ENCODE measurements at places on chromosomes 4 and X.

GRCh38 chr4:68948985-68949384, 2.6 kb downstream of the UGT2A3 start:
- DNase-seq, result no peak

GRCh38 chr4:14853176-14853943, 148.9 kb upstream of the CPEB2 start:
- DNase-seq, result no peak

DNA sequence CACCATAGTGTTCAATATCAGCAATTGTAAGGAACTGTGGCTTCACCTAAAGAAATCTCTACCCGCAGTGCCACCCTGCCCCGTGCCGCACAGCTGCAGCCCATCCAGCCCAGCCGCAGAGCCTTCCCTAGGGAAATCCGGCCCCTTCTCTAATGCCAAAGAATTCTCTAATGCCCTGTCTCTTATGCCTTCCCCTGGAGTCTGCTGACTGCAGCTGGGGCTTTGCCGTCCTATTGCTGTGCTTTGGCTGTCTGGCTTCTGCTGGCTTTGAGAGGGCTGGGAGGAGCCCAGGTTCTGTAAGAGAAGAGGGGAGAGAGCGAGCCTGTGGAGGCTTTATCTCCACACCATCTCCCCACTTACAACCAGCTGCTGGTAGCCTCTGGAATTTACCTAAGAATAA, 85.9 kb upstream of the HELT start:
- DNase-seq, result no peak

DNA sequence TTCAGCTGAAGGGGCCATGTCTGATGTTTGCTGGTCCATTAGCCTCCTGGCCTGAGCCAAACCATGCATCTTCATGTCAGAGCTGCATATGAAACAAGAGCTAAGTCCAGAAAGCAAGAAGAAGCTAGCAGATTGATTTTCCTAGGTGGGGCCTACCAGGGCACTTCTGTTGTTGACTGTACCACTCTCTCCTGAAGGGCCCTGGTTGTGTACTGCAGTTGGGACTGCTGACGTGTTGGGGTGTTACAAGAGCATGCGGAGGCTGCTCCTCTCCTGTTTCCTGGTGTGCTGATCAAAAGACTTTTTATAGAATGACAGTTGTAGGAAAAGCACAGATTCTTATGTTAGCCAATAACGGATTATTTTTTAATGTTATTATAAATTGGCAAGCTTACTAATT, 145.1 kb downstream of the TBL1X start:
- DNase-seq, result no peak

- no peak for DNase-seq
These were observed 4.1 kb upstream of the SCRG1 start for GRCh38 chr4:173403051-173403450.

DNA sequence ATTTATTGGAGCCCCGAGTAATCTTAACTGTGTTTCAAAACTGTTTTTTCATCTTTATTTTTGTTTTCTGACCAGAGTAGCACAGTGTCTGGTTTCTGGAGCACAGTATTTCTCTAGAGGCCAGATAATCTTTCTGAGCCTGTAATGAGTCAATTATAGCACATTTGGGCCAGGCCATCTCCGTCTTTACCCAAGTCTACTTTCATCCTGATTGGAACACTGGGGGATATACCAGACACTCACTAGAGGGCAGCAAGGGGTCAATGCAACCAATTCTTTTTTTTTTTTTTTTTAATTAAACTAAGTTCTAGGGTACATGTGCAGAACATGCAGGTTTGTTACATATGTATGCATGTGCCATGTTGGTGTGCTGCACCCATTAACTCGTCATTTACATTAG, 282.0 kb downstream of the ARHGAP24 start:
- DNase-seq, result no peak

GRCh38 chr4:183808097-183808456, 97.0 kb upstream of the STOX2 start:
- no peak for DNase-seq

DNA sequence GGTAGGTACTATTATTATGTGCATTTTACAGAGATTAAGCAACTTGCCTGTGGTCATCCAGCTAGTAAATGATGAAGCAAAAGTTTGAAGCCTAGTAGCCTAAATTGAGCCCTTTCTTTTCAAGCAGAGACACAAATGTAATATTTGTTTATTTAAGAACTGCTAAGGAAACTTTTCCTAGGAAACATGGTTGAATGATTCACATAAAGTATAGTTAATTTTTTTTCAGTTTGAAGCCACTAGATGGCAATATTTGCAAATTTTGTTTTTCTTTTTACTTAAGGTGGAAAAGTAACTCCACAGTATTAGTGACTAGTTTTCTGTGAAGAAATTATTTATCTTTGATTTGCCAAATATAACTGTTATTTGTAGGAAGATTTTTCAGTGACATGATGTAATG, 52.8 kb upstream of the ANKRD17 start:
- peak; percentile 13 for DNase-seq

Data from SHP77 (cell line).